Amygdala (tissue), 56 donors: ENCODE measurements at places on chromosomes 4 and X.

- no peak for DNase-seq
Observed at GRCh38 chr4:121758925-121759568, 5.9 kb downstream of the SMIM43 start.

DNA sequence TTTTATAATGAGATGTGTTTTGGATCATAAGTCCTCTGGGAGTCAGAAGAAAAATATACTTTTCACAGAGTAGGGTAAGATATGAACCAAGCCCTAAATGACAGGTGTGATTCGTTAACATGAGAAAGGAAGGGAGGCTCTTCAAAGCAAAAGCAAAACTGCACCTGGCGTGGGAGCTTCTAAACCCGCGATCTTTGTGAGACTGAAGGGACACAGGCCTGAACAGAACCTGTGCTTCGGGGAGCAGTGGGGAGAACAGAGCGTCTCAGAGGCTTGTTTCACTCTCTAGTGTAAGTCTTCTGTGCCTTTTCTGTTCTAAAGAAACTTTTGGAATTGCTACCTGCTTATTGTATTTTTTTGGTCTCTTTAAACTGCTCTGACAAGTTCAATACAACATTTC lies 30.2 kb upstream of the CYP4V2 start:
- DNase-seq: no peak

- DNase-seq: no peak
Observed at GRCh38 chr4:11198516-11199305, 230.0 kb downstream of the HS3ST1 start.

DNA sequence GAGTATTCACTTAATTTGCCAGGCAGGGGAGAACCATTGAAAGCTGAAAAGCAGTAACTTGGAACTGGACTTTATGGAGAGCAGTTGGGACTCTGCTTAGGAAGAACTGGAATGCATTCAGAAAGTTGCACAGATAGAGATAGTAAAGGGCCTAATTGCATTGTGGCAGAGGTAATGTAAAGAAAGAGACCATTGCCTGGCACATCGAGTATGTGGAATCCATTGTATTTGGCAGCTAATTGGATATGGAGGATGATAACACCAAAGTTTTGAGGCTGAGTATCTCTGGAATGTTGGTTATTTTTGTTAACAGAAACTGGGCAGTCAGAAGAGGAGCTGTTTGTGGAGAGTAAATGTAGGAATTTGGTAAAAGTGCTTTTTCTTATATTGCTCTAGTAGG lies 169.9 kb downstream of the BMPR1B start:
- DNase-seq: no peak

DNA sequence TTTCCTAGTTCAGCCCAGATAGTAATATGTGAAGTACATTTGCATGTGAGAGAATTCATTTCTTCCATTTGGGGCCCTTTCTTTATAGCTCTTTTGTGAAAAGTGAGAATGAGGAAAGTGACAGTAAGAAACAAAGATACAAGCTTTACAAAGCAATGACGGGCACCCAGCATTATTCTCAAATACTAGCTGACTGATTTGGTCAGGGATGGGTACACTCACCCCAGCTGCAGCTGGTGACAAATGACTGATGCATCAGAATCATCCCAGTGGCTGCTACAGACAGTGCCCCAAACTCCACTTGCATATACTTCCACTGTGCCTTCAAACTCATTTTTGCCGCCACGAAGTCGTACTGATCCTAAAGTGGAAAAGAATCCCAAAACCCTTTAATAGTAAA lies 14.8 kb downstream of the PRSS12 start:
- DNase-seq: no peak

DNA sequence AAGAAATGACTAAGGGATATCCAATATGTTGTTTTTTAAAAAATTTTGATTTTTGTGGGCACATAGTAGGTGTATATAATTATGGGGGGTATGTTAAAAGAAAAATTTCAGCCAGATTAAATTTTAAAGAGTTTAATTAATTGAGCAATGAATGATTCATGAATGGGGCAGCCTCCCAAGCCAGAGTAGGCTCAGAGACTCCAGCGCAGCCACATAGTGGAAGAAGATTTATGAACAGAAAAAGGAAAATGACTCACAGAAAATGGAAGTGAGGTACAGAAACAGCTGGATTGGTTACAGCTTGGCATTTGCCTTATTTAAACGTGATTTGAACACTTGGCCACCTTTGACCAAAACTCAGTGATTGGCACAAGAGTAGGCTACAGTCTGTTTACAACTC lies 91.7 kb downstream of the SPATA18 start:
- DNase-seq: no peak
